ENCODE measurements at places on chromosomes 1 and 21. TPM values are rescaled to one million over a fixed set of nuclear protein-coding genes. Genes with fewer than 3 reads are reported as not detected.

GRCh38 chr1:163472651-163473248, 151.0 kb downstream of the NUF2 start:
- H3K4me3 ChIP-seq = no peak overlapping the region
- peak overlapping the region; percentile 94 for H3K27ac ChIP-seq
- no peaks in the 10 kb centered on the region for H3K36me3 ChIP-seq

The TNFRSF18 gene
- total RNA-seq = 0.69 TPM

DNA sequence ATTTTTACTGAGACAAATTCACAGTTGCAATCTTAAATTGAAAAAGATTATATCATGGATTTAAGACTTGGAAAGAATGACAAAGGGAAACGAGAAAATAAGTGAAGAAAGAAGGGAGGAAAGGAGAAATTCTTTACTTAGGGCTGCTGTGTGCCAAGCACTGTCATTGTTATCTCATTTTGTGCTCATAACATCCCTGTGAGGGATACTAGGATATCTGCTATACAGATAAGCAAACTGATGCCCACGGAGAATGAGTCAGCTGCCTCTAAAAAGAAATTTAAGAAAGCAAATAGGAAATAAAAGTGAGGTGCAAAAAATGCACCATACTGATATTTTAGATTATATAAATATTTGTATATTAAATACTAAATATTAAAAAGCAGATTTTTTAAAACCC, 183.6 kb upstream of the NR5A2 start:
- DNase-seq = no peak
- no peaks in the 10 kb centered on the region for H3K27me3 ChIP-seq
- no peaks in the 10 kb centered on the region for H3K36me3 ChIP-seq
- no peak overlapping the region for H3K27ac ChIP-seq

The TTC39A gene
- 19.7 TPM for total RNA-seq

- no peaks in the 10 kb centered on the region for H3K4me1 ChIP-seq
- H3K27ac ChIP-seq = no peak overlapping the region
- DNase-seq = no peak
- H3K36me3 ChIP-seq = no peaks in the 10 kb centered on the region
- H3K4me3 ChIP-seq = no peak overlapping the region
- H3K27me3 ChIP-seq = no peaks in the 10 kb centered on the region
Measured at GRCh38 chr1:107821340-107821739, 143.6 kb downstream of the VAV3 start.

GRCh38 chr1:43067977-43068751, 103.9 kb downstream of the EBNA1BP2 start:
- no peaks in the 10 kb centered on the region for H3K4me1 ChIP-seq
- H3K36me3 ChIP-seq = no peaks in the 10 kb centered on the region
- no peaks in the 10 kb centered on the region for H3K27me3 ChIP-seq
- H3K27ac ChIP-seq = no peak overlapping the region

DNA sequence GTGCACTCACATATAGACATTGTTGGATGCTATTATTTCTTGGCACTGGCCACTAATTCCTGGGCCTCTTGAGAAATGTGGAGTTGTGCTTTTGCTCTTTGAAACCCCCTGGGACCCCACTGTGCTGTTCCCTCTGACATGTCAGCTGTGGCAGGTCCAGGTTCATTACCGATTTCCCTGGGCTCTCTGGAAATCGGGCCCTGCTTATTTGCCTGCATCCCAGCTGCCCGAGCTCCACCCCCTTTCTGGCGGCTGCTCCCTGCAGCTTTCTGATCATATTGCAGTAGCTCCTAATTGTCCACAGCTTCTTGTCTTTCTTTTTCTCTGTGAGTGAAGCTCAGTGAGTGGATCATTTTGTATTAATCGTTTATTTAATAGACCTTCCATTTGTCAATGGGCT, 183.7 kb upstream of the FAM78B start:
- no peak overlapping the region for H3K27ac ChIP-seq
- no peaks in the 10 kb centered on the region for H3K36me3 ChIP-seq
- no peaks in the 10 kb centered on the region for H3K4me1 ChIP-seq
- no peak for DNase-seq
- no peak overlapping the region for H3K4me3 ChIP-seq
- H3K27me3 ChIP-seq = no peaks in the 10 kb centered on the region

The ADIPOR1 gene
- 68.1 TPM for total RNA-seq

GRCh38 chr1:106439475-106439874, 617.0 kb upstream of the PRMT6 start:
- no peak overlapping the region for H3K4me3 ChIP-seq
- no peak for DNase-seq
- no peaks in the 10 kb centered on the region for H3K27me3 ChIP-seq

GRCh38 chr21:34181431-34182039, 108.2 kb downstream of the MRPS6 start:
- no peak overlapping the region for H3K27ac ChIP-seq
- no peak overlapping the region for H3K4me3 ChIP-seq
- peaks cover 5% of the 10 kb centered on the region for H3K36me3 ChIP-seq
- H3K27me3 ChIP-seq = no peaks in the 10 kb centered on the region

DNA sequence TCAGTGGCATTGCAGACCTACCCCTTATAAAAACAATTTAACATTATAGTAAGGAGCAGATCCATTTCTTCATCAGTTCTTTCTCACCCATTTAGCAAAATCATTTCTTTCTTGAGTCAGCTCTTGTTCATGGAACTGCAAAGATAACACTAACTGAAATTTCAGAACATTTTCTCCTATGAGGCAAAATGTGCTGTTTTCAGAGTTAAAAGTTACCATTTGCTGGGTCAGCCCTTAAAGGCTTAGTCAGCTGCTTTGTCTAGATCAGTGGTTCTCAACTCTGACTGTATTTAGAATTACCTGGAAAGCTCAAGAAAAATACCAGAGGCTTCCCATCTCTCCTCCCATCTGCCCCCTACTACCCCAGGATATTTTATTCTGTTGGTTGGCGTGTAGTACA, 12.2 kb downstream of the METTL13 start:
- H3K27ac ChIP-seq = no peak overlapping the region

The FALEC gene
- not detected for total RNA-seq

DNA sequence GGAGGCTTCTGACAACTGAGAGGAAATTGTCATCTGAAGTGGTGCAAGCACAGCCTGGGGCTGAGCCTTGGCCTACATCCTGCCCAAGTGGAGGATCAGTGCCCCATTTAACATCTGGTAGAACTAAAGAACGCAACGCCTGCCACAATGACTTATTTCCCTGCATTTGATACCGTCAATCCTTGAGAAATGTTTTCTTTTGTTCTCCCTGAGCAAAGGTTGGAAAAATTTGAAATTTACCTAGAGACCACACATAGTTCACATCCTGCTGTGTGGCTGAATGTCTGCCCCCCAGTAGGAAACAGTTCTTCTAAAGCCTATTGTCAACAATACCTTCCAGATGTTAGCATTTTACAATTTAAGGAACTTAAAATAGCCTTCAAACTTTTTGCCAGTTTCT, 5.6 kb upstream of the RGS4 start:
- no peak for DNase-seq
- no peak overlapping the region for H3K27ac ChIP-seq
- H3K4me3 ChIP-seq = no peak overlapping the region
- H3K27me3 ChIP-seq = peaks cover 12% of the 10 kb centered on the region
- no peaks in the 10 kb centered on the region for H3K36me3 ChIP-seq
- H3K4me1 ChIP-seq = peaks cover 18% of the 10 kb centered on the region
